Stimulated activated CD4-positive, alpha-beta T cell treated with anti-CD3 and anti-CD28 coated beads, Interleukin-2, amount 100 ng/mL, for 48 hours (primary cell): ENCODE measurements at places on chromosomes 4 and X.

GRCh38 chr4:1996866-1997611 lies 11.7 kb downstream of the NELFA start:
- DNase-seq, result no peak

DNA sequence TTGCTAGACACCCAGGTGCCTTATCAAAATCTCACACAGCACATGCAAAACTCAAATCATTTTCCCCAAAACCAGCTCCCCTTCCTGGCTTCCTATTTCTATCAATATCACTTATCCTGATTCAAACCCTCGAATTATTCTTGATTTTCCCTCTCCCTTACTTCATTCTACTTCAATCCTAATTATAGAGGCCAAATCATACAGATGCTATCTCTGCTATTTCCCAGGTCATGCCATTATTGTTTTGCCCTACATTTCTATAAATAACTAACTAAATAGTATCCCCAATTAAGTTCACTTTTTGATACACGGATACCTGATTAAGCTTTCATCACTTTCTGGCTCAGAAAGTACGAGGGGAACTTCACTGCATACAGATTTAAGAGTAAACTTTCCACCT lies 62.4 kb downstream of the FBXL5 start:
- DNase-seq, result no peak

DNA sequence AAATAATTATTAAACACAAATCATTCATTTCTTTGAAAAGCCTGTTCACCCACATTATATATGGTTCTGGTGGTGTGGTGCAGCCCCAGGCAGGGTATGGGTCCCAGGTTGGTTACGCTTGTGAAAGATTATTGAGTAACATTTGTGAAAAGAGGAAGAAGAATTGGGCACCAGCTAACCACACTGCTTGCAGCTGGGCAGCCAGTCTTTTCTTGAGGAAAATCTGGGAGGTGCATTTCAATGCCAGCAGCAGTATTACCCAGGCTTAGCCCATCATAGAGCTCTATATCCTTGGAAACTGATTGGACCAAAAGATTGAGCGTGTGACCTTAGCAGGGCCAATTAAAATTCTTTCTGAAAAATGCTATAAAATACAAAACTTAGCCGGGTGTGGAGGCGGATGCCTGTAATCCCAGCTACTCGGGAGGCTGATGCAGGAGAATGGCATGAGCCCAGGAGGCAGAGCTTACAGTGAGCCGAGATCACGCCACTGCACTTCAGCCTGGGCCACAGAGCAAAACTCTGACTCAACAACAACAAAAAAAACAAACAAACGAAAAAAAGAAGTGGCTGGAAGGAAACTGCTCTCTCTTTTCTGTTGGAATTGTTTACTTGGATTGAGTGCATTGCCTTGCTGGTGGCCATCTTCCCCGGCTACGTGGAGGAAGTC lies 9.7 kb upstream of the PLAC8 start:
- DNase-seq, result no peak

GRCh38 chr4:7426525-7427171 lies 8.1 kb downstream of the PSAPL1 start:
- DNase-seq, result no peak

- DNase-seq, result no peak
These were observed 31.5 kb upstream of the NAA11 start for GRCh38 chr4:79357365-79357764.

- no peak for DNase-seq
These were observed 325.2 kb downstream of the LDB2 start for GRCh38 chr4:16573206-16573605.

GRCh38 chr4:2716236-2716635 lies 39.9 kb downstream of the TNIP2 start:
- DNase-seq, result no peak

- no peak for DNase-seq
These were observed 138.5 kb downstream of the COL4A6 start for GRCh38 chrX:108299704-108300103.

DNA sequence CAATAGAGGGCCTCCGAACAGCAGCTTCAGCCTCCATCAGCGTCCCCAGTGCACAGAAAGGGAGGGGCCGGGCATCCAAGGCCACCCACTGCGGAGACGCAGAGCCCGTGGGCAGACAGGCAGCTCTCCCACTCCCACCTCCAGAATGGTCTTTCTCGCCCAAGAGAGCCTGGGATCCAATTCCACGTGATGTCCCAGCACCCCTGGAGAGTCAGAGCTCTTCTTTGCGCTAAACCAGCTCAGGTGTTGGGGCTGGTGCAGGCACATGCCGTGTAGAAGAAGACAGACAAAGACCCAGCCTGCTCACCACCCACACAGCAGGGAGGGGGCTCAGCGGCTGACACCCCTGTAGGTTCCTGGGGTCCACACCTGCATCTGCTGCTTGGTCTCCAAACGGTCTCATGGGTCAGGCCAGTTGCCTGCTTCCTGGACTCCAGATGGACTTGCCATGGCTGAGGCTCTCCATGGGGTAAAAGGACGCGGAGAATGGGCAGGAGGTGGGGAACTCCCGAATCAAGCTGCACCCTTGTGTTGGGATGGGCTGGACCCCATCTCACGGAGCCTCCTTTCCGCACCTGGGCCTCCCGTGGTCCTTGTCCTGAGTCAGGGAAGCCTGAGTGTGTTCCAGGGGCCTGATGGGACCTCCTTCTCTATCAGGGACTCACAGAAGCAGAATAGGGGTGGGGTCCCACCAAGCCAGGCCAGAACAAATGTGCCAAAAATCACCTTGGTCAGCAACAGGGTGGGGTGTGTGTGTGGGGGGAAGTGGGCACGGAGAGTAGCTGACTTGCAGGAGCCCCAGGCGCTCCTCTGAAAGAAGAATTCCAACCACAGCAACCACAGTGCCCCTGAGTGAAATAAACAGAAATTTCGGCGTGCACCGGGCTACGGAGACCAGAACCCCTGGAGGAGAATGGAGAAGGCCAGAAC lies 11.6 kb upstream of the ASMTL start:
- no peak for DNase-seq

- DNase-seq, result no peak
These were observed 3.9 kb downstream of the PCDH10 start for GRCh38 chr4:133152831-133153481.

- no peak for DNase-seq
These were observed 21.0 kb upstream of the ADD1 start for GRCh38 chr4:2822461-2823300.

- DNase-seq, result no peak
These were observed 165.4 kb downstream of the SHROOM3 start for GRCh38 chr4:76600447-76600846.

DNA sequence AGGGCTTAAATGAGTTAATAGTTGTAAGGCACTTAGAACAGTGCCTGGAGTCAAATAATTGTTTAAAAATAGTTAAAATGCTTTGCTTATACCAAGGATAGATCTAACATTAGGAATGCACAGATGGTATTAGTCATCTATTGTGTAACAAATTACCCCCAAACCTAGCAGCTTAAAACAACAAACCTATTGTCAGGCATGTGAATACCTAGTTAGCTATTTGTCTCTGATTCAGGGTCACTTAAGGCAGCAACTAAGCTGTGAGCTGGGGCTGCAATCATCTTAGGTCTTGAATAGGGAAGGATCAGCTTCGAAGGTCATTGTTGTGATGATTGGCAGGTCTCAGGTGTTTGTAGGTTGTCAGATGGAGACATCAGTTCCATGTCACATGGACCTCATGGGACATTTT lies 42.4 kb upstream of the AGA start:
- DNase-seq, result no peak

GRCh38 chr4:122091397-122091796 lies 60.7 kb upstream of the BLTP1 start:
- DNase-seq, result no peak

DNA sequence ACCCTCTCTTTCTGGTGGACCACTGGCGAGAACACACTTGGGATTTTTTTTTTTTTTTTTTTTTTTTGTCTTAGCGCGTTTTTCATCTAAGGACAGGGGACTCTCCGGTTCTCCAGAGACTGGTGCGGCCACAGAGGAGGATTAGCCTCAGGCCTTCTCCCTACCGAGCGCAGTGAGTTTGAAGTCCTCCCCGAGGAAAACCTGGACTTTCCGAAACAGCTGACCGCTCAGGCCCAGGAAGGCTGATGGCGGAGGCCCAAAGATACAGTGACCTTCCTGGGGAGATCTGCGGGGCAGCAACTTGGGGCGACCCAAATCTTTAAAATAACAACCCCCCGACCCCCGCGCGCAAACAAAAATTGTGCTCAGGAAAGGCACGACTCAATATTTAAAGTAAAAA lies 9.2 kb downstream of the NKX3-2 start:
- DNase-seq, result no peak
